ENCODE measurements at places on chromosomes 12 and 14.

GRCh38 chr14:50910495-50911420, 33.5 kb downstream of the PYGL start:
- peak; percentile 21 for DNase-seq

DNA sequence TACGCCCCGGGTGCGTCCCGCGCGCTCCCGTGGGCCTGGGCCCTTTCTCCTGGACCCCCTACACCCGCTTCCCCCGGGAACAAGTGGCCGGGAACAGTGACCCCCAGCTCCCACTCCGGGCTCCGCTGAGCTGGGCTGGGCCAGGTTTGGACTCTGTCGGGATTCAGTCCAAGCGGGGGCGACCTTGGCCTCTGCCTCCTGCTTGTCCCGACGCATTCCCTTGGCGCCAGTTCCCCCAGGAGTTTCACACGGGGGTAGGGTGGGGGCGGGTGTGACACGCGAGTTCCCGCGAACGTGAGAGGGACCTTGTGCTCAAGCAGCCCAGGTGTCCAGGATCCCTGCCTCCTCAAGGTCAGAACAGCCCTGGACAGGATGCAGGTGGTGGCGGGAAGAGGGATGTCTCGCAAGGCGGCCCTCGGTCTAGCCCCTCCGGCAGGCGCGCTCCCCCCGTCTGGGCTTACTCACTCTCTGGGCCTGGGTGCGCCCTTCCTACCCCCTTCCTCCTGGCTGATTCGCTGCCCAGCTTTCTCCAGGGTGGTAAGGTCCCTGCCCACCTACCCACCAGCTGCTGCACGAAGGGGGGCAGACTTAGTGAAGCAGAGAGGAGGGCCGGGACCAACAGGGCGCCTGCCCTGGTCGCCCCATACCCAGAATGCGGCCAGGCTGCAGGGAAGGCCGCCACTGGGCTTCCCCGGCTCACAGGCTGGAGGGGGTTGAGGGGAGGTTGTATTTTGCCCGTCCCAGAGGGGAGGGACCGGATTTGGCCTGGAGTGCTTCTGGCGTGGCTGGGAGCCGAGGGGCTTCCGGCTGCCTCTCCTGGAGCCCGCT, 862 bp downstream of the CRIP2 start:
- no peak for DNase-seq

DNA sequence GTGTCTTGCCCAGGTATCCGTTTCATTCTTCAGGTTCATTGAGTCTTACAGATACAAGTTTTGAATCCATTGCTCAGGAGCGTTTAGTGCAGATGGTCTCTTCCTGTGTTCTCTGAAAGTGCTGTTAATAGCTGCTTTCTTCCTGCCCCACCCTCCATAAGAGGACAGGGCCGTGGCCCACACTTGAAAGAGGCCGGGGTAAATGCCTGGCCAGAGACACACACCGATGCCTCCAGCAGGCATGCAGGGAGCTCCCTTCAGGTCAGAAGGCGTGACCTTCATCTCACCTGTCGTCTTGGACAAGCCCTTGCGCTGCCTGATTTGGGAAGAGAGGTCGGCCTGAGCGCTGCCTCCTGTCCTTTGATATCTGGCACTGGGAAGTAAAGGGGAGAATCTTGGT, 11.6 kb downstream of the PRKAB1 start:
- DNase-seq = no peak

DNA sequence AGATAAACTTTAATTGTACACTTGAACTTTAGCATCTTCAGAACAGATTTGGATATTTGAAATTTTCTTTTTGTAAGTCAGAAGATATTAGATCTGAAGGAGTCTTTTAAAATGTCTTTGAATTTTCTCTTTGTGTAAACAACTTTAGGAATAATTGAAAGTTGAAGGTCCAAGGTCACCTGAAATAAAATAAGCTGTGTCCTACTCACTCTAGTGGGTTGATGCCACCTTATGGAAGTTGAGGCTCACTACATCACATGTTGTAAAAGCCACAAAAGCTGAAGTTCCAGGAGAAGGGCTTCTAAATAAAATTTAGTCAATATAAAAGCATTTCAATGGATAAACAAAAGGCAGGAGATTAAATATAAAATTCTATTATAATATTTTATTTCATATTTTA, 122.0 kb upstream of the ATXN7L3B start:
- DNase-seq = no peak

GRCh38 chr12:75850721-75851462, 180.7 kb downstream of the PHLDA1 start:
- no peak for DNase-seq

DNA sequence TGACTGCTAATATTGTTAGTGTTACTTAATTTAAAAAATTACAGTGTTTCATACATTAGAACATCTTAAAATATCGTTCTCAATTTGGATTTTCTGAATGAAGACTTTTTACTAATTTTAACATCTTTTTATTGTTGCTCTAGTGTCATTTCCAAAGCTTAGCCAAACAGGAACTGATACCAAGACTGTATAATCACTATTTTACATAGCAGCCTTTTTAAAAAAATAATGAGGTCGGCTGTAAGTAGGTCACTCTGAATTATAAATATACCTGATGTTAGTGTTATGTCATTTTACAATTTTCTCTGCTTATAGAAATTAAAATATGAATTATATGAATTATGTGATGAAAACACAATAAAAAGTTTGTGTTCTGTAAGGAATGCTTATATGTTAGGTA, 321.5 kb downstream of the TMEM117 start:
- no peak for DNase-seq

- DNase-seq = no peak
Measured at GRCh38 chr14:69354383-69355153, 43.5 kb downstream of the ERH start.

DNA sequence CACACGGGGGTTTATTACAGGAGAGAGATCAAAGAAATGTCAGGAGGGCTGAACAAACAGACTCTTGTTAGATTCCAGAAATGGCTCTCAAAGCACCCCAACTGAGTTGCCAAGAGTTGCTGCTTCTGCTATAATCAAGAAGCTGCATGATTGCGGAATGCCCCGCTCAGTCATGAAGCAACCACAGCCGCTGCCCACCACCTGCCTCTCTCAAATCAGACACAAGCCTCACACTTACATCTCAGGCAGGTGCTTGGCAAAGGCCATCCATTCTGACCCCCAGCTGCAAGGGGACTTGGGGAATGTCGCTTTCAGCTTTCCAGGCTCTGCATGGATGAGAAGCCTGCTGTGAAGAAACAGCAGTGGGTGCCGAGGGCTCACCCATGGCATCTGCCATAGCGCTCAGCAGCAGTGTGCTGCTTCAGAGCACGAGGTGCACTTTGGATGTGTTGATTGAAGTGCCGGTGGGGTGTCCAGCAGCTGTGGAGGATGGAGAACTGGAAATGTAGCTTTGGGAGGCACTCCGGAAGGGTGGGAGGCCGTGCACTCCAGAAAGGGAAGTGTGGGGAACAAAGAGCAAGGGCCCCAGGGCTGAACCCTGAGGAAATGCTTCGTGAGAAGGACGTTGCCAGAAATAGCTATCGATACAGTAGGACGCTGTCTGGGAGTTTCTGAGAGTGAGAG, 37.7 kb downstream of the LRRC74A start:
- DNase-seq = peak; percentile 54

DNA sequence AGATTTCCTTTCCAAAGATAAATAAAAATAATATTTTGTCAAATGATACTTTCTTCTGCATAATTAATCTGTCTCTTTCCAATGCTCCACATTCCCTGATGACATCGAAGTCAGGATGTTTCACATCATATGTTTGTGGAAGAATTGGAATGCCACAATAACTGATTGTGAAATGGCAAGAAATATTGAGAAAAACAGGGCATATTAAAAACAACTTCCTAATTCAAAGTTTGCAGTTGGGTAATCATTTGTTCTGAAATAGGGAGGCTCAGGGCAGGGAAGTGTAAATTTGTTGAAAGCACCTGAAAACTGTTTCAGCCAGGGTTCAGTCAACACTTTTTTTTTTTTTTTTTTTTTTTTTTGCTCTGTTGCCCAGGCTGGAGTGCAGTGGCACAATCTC, 50.7 kb downstream of the BCAT1 start:
- DNase-seq = no peak

DNA sequence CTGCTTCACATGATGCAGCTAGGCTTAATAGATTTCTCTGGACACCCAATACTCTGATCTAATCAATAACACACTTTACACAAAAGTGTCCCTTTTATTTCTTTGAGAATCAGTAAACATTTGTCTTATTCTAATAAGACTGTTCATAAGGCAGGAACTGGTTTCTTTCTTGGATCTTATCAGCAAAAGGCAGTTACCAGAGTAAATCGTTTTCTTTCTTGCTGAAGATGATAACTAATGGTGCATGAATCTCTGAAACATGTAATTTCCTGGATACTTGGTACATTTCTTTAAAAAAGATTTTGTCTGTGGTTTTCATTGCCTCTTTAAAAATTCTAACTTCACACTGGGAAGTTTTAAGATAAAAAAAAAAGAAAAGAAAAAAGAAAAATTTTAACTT, 39.6 kb downstream of the WIF1 start:
- no peak for DNase-seq

GRCh38 chr14:69921052-69921451, 41.8 kb downstream of the SMOC1 start:
- DNase-seq = no peak

- DNase-seq = no peak
Measured at GRCh38 chr12:27076468-27076867, 5.9 kb downstream of the C12orf71 start.

- no peak for DNase-seq
Measured at GRCh38 chr12:122063694-122064024, 14.9 kb upstream of the MLXIP start.

GRCh38 chr12:56020423-56021184, at the start of gene IKZF4:
Gene IKZF4, plus strand, starts transcription at chr12:56021043. Its CDS starts 451 bp downstream, at chr12:56021494.
- DNase-seq = peak; percentile 72

DNA sequence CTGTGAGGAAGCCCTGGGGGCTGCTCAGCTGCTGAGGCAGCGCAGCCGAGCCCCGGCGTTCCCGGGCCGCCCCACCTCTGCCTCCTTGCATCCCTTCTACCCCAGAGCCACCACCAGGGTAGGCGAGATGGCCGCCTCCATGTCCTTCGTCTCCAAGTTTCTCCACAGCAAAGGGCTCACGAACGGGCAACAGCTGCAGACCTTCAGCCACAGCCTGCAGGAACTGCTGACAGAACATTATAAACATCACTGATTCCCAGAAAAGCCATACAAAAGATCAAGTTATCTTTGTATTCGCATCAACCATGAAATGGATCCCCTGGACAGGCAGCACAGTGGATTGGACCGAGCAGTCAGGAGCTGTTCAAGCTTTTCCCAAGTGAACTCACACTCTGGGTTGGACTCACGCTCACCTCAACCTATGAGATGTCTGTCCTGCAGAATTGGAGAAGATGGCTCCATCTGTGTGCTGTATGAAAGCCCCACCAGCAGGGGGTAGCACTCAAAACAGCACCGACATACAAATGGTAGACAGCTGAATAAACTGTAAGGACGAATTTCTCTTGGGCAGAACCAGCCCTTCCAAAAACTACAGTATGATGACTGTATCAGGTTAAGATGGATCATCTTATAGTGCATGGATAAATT, 19.4 kb upstream of the A2M start:
- DNase-seq = no peak

DNA sequence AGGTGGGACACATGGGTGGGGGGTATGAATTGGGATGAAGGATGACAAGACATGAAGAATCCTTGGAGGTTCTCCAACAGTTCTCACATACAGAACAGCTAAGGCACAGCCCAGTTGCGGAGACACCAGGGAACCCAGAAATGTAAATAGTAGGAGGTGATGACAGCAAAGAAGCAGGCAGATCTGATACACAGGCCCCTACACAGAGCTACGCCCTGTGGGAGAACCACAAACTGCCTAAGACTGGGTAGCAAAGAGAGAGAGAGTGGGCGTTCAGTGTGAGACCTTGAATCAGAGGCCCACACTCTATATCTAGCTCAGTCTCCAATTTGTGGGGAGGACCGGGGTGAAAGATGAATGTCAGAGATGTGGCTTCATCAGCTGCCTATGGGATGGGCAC, 9.5 kb upstream of the NUMB start:
- no peak for DNase-seq

GRCh38 chr12:114968727-114969126, 284.8 kb upstream of the TBX3 start:
- no peak for DNase-seq

Measured in Caco-2 (cell line).